Stimulated activated CD4-positive, alpha-beta T cell treated with anti-CD3 and anti-CD28 coated beads, Interleukin-4, amount 100 ng/mL, for 4 hours (primary cell): ENCODE measurements at places on chromosomes 13 and 19.

GRCh38 chr13:98220271-98220791 lies 43.3 kb upstream of the RNF113B start:
- DNase-seq: no peak

- DNase-seq: no peak
Measured at GRCh38 chr19:46088101-46088500, 36.4 kb downstream of the IGFL3 start.

DNA sequence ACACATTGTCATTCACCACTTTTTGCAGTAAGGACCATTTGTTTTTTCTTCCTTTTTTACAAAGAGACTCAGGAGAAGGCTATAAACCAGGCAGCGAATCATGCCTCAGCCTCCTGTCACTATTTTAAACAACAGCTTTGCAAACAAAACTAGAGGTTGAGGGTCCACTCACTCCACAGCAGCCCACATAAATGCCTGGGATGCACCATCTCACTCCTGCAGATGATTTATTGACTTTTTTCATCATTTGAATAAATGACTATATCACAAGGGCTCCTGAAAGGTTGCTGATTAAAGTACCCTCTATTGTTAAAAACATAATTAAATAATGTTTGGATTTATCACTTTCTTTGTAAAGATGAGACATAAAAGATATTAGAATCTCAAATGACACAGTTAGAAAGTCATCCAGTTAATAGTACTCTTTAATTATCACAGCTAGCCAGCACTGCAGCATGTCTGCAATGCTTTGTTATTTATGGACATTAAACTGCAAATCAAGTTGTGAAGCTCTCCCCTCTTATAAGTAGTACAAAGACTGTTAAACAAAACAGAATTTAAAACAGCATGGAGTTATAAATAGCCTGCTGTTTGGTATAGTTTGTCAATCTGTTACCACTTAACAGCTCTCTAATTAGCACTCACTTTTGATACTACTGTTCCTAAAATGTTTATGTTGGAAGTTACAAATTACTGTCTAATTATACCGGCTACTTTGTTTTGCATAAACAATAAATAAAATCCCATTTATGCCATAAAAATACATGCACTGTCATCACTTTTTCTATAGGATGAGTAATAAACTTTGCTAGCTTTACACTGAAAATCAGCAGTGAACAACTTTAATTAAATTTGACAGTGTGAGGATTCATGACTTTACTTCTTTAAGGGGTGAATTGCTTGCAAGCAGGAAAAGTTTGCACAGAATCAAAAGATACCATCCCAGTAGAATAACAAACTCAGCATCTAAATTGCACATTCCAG lies 853.2 kb downstream of the UQCRFS1 start:
- DNase-seq: no peak

- DNase-seq: no peak
Measured at GRCh38 chr13:35474496-35475211, 1.8 kb downstream of the MAB21L1 start.

DNA sequence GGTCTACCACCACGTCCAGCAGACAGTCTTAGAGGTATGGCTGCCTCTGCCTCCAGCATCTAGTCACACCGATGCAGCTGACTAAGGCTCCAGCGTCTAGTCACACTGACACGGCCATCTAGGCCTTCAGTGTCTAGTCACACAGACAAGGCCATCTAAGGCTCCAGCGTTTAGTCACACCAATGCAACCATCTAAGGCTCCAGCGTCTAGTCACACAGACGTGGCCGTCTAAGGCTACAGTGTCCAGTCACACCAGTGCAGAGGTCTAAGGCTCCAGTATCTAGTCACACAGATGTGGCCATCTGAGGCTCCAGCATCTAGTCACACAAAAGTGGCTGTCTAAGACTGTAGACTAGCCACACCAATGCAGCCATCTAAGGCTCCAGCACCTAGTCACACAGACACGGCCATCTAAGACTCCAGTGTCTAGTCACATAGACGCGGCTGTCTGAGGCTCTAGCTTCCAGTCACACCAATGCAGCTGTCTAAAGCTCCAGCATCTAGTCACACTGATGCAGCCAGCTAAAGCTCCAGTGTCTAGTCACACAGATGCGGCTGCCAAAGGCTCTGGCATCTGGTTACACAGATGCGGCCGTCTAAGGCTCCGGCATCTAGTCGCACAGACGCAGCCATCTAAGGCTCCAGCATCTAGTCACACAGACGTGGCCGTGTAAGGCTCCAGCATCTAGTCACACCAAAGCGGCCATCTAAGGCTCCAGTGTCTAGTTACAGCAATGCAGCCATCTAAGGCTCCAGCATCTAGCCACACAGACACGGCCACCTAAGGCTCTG lies 55.1 kb downstream of the KLF2 start:
- no peak for DNase-seq
